ENCODE measurements at places on chromosomes 5 and 9. TPM values are rescaled to one million over a fixed set of nuclear protein-coding genes. Genes with fewer than 3 reads are reported as not detected.
A peak's percentile ranks its signal among the peaks of the same experiment; 100 is the strongest.

The CDKN2B-AS1 gene
- total RNA-seq = 5.1 TPM

The PCDHGB2 gene
- 0.64 TPM for total RNA-seq

The RNF224 gene
- not detected for total RNA-seq

DNA sequence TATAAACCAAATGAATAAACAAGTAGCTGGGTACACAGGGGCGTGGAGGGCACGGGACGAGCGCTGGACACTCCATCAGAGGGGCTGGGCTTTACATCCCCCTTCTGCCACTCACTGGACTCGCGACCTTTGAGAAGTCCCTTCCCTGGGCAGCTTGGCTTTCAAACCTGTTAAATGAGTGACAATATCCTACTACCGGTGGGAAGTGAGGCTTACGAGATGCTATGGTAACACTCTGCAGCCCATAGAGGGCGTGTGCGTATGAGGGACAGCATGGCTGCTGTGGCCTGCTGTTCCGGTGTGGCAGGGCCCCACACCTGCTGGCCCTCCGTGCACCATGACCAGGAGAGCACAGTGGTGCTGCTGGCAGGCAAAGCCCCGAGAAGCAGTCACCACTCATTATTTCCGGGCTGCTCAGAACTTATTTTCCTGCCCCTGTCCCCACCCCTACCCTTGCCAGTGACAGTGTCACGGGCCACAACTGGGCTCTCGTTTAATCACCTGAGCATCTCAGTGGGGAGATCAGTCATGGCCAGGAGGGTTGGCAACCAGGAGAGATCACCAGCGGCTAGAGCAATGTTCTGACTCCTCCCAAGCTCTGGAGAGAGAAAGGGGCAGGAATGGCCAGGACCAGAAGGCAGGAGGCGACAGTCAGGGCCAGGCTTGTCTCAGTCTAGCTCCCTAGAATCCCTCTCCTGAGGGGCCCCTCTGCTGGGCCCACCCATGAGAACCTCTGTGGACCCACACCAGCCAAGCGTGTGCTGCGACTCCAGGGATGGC, 10.5 kb downstream of the CLTB start:
- no peak overlapping the region for H3K4me3 ChIP-seq
- H3K36me3 ChIP-seq = peaks cover 1% of the 10 kb centered on the region
- no peak for DNase-seq

- H3K36me3 ChIP-seq = peaks cover 48% of the 10 kb centered on the region
- DNase-seq = no peak
- no peaks in the 10 kb centered on the region for H3K27me3 ChIP-seq
- H3K4me1 ChIP-seq = no peaks in the 10 kb centered on the region
- H3K4me3 ChIP-seq = no peak overlapping the region
Observed at GRCh38 chr9:128580731-128581130, 28.3 kb downstream of the SPTAN1 start.

DNA sequence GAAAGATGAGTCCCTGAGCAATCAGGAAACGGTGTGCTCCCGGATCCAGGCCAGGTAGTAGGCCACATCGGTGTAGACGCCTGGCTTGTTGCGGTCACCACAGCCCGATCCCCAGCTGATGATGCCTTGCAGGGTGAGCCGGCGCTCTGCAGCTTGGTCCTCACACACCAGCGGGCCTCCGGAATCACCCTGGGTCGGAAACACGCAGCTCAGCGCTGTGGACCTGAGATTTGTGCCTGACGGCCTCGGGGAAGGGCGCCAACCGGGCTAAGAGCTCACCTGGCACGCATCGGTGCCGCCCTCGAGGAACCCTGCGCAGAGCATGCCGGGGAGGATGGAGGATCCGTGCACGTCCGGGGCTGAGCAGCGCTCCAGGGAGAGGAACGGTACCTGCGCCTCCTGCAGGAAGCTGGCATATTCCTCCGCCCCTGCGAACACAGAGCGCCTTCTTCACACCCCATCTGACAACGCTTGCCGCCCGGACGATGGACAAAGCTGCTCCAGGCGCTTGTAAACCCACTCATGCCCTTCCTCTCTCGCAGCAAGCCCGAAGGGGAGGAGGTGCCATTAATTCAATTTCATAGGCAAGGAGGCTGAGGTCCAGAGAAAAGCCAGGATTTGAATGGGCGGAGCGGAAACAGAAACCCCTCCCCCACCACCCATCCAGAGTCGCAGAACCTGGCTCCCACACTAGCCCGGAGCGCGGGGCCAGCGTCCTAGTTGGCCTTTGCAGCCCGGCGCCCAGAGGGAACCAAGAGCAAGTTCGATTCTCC, 2.0 kb upstream of the PFN3 start:
- H3K4me1 ChIP-seq = peaks cover 37% of the 10 kb centered on the region
- DNase-seq = peak; percentile 71
- no peak overlapping the region for H3K27ac ChIP-seq
- H3K4me3 ChIP-seq = peak overlapping the region; percentile 84
